Right cardiac atrium (tissue), 5 donors: ENCODE measurements at places on chromosomes 7 and 10.

DNA sequence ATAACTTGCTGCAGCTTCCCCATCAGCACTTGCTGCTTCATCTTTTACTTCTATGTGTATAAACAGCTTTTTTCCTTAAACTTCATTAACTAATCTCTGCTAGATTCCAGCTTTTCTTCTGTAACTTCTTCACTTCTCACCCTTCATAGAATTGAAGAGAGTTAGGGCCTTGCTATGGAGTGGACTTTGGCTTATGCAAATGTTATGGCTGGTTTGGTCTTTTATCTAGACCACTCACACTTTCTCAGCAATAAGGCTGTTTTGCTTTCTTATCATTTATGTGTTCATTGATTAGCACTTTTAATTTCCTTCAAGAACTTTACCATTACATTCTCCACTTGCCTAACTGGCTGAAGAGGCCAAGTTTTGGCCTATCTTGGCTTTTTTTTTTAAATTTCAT is 64.2 kb upstream of the HELLS start:
- no peak for DNase-seq

DNA sequence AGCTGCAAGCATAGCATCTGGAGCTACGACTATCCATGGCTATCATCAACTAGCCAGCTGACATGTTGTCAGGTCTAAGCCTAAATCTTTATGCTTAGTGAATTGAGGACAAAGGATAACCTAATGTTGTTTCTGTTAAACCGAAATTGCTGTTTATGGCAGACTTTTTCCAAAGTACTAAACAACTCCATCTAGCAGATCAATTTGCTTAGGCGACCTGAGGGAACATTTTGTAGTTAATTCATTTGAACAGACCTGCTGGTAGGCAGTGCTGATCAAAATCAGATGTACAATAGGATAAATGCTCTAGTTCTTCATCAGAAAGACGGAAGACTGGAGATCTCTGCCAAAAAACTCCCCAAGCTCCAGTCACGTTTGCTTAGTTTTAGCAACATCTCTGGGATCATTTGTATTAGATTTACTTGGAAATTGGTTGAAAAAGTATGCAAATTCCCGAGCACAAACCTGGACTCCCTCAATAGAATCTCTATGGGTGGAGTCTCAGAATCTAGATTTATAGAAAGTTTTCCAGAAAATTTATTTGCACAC is 301.6 kb upstream of the NRP1 start:
- no peak for DNase-seq

- DNase-seq, result no peak
Observed at GRCh38 chr7:14924398-14924797, 21.8 kb upstream of the DGKB start.

- DNase-seq, result no peak
Observed at GRCh38 chr7:106588422-106589197, 72.3 kb downstream of the CCDC71L start.

DNA sequence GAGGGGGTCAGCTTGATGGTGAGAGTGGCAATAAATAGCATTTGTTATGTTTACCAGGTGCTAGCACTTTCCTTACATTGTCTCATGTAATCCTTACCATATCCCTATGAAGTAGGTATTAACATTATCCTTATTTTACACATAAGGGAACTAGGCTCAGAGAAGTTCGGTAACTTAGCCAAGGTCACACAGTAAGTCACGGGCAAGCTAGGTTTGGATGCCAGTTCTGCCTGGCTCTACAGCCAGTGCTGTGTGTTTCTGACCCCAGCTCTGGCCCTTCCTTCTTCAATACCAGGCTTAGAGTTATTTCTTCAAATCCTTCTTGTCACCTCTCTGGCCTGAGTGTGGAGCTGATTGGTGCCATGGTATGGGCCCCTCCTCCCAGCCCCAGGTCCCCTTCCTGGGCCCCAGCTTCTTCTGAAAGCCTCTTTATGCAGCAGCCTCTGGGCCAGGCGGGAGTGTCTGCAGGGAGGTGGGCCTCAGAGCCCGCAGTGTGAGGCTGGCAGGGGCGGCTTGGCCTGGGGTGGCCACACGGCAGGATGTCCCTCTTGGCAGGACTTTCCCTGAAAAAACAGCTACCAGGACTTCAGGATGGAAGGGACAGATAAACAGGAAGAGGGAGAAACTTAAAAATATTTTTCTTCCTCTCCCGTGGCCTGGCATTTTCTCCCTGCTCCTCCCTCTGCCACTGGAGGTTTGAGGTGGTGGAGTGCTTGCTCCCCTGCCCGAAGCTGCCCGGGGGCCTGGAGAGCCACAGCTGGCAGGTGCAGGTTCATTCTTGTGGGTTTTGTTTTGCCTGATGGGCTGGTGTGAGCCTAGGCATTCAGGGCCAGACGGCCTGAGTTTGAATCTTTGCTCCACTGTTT is 20.6 kb downstream of the PALD1 start:
- DNase-seq, result no peak

GRCh38 chr10:73653701-73654100 is 2.1 kb downstream of the SYNPO2L start:
- no peak for DNase-seq

DNA sequence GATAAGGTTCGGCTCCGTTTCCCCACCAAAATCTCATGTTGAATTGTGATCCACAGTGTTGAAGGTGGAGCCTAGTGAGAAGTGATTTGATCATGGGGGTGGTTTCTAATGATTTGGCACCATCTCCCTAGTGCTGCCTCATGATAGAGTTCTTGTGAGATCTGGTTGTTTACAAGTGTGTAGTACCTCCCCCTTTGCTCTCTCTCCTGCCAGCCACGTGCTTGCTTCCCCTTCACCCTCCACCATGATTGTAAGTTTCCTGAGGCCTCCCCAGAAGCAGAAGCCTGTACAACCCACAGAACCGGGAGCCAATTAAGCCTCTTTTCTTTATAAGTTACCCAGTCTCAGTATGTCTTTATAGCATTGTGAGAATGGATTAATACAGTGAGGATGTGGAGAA is 12.1 kb upstream of the LRGUK start:
- DNase-seq, result no peak

DNA sequence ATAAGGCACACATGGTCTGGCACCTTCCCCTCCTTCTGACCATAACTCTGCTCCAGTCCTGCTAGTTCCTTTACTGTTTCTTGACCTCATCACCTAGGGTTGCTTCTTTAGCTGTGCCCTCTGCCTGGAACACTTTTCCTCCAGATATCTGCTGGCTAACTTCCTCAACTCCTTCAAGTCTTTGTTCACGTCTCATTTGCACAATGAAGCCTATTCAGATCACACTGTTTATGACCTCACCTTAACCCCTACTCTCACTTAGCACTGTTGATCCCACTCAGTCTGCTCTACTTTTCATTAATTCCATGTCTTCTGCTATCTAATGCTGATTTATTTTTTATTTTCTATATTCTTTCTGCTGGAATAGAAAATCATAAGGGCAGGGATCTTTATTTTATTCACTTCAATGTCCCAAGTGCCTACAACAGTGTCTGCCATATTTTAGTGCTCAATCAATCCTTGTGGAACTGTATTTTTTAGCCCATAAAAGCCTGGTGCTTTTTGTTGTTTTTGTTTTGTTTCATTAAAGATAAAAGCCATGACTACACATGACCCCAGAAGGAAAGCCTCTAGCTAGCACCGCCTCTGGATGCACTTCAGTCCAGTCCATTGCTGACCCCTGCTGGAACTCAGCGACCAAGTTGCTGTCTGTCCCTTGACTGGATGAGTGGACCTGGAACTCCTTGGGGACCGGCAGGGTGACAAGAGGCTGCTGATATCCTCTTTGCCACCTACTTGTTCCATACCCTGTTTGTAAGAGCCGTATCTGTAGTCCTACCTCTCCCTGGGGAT is 12.3 kb downstream of the KLF14 start:
- DNase-seq, result peak; percentile 85

DNA sequence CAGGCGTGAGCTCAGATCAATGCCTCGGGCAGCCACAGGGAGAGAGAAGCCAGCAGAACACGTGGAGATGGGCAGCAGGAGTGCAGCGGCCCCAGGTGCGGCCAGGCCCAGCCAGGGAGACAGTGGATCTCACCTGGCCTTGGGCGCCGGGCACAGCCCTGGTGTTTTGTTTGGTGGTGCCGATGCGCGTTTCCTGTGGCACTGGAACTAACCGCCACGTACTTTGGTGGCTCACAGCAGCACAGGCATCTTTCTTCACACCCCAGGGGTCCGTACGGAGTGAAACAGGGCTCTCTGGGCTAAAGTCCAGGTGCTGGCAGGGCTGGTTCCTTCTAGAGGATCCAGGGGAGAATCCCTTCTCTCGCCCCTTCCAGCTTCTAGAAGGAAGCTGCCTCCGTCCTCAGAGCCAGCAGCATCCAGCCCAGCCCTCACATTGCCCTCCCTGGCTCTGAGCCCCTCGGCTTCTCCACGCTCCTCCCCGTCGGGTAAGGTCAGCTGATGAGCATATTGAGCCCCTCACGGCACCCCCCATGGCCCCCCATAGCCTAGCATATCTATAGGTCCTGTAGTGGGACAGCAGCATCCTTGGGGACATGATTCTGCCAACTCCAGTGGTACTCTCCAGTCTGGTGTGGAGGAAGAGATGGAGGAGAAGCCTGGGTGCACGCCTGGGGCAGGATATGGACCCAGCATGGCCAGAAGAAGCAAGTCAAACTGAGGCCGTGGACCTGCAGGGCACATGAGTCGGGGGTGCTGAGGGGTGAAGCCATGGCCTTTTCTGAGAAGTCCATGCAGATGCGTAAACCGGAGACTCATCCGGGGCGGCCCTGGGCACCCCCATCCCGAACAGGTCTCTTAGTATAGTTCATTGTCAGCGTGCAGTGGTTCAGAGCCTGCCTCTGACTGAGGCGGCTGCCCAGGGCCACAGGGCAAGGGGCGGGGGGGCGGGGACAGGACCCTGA is 43.4 kb upstream of the PPP2R2D start:
- no peak for DNase-seq

- no peak for DNase-seq
Observed at GRCh38 chr10:76667408-76668370, 969.9 kb downstream of the KCNMA1 start.

DNA sequence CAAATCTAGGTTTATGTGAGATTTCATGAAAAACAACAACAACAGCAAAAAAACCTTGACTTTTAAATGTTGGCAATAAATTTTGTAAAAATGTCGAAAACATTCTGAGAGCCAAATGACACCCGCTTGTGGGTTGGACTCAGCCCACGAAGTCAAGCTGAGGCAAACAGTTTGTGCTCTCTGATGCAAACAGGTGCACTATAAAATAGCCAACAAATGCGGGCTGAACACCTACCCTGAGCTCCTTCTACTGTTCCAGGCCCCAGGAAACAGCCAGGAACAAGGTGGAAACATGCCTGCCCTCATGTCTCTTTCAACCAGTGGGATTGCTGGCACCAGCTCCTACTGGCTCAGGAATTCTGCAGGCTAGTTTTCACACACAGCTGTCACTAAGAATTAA is 105.0 kb upstream of the ZNF716 start:
- DNase-seq, result no peak

GRCh38 chr7:102042016-102042656 is 224.7 kb downstream of the CUX1 start:
- DNase-seq, result no peak

GRCh38 chr7:131556909-131557651 is 652 bp upstream of the PODXL start:
- no peak for DNase-seq

DNA sequence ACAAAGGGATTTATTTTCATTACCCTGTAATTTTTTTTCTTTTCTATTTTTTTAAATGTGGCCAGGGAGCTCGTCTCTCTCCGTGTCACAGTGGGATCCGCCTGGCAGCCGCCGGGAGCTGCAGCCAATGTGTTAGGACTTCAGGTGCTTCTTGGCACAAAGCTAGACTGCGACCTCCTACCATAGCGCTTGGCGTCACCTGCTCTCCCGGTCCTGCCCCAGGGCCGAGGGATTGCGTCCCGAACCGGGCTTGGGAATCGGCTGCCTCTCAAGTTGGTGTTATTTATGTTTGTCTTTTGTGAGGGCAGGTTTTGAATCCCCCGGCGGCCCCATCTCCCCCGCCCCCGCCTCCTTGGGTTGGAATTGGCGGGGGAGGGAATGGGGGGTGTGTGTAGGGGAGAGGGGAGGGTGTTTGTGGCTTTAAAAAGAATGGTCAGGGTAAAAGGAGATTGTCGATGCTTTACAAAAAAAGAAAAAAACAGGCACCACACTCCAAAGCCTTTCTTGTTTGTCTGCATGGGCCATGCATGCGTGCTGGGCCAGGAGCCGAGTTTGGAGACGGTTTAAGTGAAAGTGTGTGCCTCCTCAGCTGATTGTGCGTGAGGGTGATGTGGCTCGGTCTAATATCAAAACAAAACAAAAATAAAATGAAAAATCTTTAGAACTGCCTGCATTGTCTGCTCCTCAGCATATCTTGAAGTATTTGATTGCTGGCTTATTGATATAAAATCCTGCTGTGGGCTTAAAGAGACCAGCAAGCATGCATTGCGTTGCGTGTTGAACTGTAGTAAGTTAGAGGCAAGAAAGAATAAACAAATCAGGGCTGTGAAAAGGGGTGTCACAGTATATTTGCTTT is 1.2 kb downstream of the PPP1R9A start:
- peak; percentile 68 for DNase-seq

- no peak for DNase-seq
Observed at GRCh38 chr10:131267814-131268095, 43.8 kb downstream of the TCERG1L start.

DNA sequence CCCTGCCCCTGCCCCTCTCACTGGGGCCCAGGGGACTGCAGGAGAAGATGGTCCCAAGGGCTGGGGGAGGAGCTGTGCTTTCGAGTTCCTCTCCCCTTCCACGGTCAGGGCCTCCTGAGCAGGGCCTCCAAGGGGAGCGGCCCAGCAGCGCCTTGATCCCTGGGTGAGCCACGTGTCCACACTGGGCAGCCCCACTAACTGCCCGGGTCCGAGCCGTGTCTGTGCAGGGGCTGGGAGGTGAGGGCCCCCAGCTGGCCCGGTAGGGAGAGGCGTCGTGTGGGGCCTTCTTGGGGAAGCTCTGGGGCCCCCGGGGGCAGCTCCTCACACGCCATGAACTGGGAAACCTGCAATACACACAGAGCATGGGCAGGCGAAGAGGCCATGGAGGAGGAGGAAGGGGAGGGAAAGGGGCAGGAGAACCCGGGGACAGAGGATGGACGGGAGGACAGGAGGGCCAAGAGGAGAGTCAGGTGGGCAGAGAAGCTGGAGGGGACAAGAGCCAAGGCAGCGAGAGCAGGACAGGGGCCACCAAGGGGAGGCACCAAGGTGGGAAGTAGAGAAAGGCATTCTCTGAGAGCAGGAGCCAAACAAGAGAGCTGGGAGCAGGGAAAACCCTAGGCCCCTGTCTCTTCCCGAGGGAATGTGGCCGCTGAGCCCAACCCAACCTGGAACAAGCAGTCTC is 32.8 kb downstream of the KCNH2 start:
- DNase-seq, result no peak

DNA sequence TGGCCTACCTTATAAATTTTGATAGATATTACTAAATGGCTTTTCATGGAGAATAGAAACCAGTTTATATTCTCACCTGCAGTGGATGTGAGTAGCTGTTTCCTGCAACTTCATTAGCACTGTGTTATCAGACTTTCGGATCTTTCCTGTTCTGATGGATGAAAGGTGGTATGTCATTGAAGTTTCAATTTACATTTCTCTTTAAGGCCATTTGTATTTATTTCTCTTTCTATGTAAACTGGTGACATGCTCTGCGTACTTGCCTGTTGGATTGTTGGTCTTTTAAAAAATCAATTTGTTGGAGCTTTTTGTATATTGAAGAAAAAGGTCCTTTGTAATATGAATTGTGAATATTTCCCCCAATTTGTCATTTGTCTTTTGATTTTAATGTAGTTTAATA is 95.8 kb upstream of the STRIP2 start:
- DNase-seq, result no peak

- DNase-seq, result no peak
Observed at GRCh38 chr7:22159341-22159740, 197.6 kb downstream of the RAPGEF5 start.

- no peak for DNase-seq
Observed at GRCh38 chr7:42746214-42746613, 165.7 kb downstream of the C7orf25 start.

- no peak for DNase-seq
Observed at GRCh38 chr7:86914551-86914950, 144.9 kb downstream of the ELAPOR2 start.
